ENCODE measurements at places on chromosomes 16 and 17.
A peak's percentile ranks its signal among the peaks of the same experiment; 100 is the strongest.

DNA sequence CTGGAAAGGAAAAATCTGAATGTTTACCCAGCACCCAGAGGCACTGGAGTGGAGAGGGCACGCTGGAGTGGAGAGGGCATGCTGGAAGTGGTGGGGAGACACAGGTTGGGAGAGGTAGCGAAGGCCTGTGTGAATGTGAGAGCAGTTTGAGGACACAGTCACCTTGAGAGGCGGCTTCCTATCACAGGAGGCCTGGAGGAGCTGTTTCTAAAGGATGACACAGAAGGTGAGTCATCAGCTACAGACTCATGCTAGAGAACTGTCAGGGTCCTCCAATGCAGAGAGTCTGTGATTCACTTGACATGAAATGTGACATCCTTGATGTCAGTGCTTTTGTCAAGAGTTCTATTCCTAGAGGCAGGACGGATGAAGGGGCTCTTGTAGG lies 13.8 kb downstream of the CTRL start:
- peak; percentile 82 for DNase-seq

DNA sequence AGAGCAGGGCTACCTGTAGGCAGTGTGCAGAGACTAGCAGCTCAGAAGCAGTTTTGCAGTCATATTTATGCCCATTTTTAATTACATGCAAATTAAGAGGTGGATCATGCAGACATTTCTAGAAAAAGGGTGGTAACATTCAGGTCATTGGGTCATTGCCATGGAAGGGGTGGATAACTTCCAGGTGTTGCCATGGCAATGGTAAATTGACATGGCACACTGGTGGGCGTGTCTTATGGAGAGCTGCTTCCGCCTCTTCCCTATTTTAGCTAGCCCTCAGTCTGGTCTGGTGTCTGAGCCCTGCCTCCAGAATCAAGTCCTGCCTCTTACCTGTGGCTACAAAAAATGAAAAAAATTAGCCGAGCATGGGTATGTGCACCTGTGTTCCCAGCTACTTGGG lies 2.8 kb upstream of the DNAI2 start:
- no peak for DNase-seq

- DNase-seq: no peak
These were observed 136.6 kb upstream of the RPH3AL start for GRCh38 chr17:488993-489757.

DNA sequence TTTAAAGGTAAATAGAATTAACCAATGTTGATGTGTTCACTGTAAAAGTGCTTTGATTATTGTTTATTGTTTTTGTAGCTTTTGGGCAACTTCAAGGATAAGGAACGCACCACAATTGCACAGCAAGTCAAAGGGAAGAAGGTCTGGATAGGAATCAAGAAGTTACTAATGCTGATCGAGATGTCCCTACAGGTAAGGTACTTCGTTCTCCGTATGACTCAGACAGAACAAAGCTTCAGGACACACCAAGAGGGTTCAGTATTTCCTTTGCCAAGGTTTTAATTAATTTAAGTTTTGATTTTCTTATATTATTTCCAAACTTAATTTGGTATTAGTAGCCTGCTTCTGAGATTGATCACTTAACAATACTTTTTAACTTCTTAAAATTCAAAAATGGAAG lies 67.1 kb downstream of the WNT3 start:
- no peak for DNase-seq

DNA sequence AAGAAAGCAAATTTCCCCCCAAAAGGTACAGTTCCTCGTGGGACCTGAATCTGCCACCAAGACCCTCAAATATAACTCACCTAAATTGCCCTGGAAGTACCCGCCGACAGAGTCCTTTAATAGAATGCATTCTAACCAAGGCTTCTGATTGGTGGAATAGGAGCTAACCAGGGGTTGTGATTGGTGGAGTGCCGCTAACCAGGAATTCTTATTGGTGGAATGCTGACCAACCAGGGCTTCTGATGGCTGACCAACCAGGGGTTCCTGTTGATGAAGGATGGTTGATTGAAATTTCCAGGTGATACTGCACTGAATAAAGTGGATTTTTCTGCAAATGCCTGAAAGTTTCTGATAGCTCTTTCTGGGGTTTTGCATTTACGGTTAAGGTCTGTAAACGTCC lies 6.5 kb downstream of the TFAP4 start:
- DNase-seq: peak; percentile 19

DNA sequence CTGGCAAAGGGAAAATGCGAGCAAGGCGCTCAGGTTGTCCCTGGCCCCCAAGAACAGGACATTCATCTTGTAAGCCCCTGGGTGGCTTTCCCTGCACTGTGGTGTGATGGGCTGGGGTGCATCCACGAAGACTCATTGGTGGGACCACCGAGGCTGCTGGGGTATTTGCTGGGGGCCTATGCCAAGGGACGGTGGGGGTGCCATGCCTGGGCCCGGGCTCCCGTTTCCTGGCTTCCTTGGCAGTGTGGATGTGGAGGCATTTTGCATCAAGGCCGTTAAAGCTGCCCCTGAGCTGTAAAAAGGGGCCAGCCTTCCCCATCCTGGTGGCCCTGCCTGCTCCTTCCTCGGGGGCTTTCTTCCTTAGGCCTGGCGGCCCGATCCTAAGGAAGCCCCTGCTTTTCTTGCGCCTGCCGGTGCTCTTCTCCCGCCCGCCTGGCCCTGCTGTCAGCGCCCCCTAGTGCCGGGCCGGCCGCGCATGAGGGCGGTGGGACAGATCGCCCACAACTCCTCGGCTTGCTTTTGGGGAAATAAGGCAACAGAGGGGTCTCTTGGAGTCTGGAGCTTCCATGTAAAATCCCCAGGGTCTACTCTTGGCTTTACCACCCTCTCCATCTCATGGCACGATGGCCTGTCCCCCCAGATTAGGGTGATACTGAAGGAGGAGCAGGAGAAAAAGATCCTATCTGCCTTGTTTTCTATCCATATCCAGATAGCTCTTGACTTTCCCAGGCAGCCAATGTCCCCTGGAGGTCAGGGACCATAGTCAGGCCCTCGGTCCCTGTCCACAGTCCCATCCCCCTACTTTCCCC lies 9.8 kb upstream of the TBX2 start:
- DNase-seq: no peak

- DNase-seq: no peak
These were observed 204.9 kb downstream of the C16orf78 start for GRCh38 chr16:49578435-49579024.

- no peak for DNase-seq
These were observed at the start of gene SLC4A1 for GRCh38 chr17:44267818-44268490. Gene SLC4A1 (minus strand): TSS chr17:44268135. CDS start chr17:44262866, 5,269 bp downstream.

GRCh38 chr17:41382394-41382793 lies 288 bp upstream of the KRT34 start:
- DNase-seq: peak; percentile 81

- no peak for DNase-seq
These were observed 240.8 kb downstream of the STX8 start for GRCh38 chr17:9334536-9335446.

DNA sequence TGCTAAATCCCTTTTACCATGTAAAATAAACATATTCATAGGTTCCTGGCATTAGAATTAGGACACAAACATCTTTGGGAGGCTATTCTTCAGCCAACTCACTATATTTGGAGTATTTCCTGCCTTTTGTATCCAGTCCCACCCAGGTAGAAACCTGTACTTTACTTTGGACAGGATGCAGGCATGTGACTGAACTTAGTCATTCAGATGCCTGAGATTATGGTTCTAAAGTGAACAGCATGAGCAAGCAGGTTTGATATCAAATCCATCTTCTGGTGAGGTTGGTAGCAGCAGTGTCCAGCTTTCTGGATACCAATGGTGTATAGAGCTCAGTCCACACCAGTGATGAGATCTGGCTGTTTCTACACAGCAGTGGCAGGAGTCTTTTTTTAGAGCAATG lies 20.2 kb downstream of the CA10 start:
- DNase-seq: no peak

DNA sequence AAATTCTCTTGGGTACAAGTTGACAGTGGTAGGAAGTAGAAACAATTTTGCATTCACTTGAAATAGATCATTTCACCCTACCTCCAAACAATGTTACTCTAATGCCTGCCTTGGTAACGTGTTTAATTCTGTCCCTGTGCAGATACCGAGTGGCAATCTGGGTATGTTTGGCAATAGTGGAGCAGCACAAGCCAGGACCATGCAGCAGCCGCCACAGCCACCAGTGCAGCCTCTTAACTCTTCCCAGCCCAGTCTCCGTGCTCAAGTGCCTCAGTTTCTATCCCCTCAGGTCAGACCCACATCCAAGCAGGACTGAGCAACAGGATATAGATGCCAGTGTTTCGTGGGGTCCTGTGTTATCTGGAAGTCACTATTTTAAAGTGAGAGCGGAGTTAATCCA lies 49.3 kb downstream of the TMC6 start:
- no peak for DNase-seq

DNA sequence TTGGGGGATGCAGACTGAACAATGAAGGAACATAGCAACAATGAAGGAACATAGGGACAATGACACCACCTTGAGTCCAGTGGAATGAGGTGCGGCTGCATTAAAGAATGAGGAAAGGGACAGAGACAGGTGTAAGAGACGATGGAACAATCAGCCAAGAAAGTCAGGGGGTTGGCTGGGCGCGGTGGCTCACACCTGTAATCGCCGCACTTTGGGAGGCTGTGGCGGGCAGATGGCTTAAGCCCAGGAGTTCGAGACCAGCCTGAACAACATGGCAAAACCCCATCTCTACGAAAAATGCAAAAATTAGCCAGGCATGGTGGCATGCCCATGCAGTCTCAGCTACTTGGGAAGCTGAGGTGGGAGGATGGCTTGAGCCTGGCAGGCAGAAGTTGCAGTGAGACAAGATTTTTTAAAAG lies 13.6 kb upstream of the CBFB start:
- no peak for DNase-seq

DNA sequence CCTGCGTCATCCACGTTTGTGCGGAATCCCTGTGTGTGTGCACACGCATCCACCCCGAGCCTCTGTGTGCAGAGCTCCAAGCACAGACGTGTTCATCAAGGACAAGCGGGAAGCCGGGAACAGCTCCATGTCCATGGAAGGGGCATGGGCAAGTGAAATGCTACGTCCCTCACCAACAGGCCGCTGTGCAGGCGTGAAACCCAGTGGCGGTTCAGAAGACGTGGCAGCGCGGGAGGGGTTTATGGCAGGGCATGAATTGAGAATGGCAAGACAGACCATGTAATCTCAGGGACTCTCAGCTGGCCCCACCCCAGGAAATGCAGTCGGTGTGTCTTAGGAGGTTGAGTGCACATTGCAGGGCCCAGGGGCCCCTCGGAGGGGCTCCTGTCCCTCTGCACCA lies 52.7 kb downstream of the TBC1D16 start:
- DNase-seq: no peak

- DNase-seq: no peak
These were observed at the start of gene TBX4 for GRCh38 chr17:61452301-61453290. Gene TBX4 (plus strand): TSS chr17:61452422. CDS start chr17:61456491, 4,069 bp downstream.

DNA sequence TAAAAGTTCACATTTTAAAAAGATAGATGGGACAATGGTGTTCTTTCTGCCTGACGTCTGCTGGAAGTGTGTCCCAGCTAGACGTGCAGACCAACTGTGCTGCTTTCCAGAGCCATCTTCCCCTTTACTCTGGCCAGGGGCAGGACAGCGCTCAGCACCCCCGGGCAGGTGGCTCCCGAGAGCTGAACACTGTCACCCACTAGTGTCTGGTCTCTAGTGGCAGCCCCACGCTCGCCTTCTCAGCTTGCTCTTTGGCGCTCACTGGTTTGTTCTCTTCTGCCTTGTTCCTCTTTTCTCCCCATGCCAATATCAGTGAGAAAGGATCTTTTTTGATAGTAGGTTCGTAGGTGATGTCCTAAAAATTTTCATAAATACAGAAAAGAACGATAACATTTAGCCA lies 25.7 kb downstream of the ZC3H18 start:
- DNase-seq: no peak

- DNase-seq: no peak
These were observed 100.9 kb downstream of the AMFR start for GRCh38 chr16:56324406-56324805.

GRCh38 chr16:88533932-88534637 lies 36.1 kb upstream of the ZC3H18 start:
- DNase-seq: peak; percentile 75

- DNase-seq: no peak
These were observed 1.1 kb upstream of the ZNF200 start for GRCh38 chr16:3235856-3236669.

Measured in HCEC 1CT (cell line).